ENCODE measurements at places on chromosomes 7 and 10. TPM values are rescaled to one million over a fixed set of nuclear protein-coding genes. Genes with fewer than 3 reads are reported as not detected.

The ACSM6 gene
- total RNA-seq: not detected

The DCLRE1A gene
- total RNA-seq: 3.7 TPM

- H3K4me1 ChIP-seq: no peaks in the 10 kb centered on the region
- no peak for DNase-seq
- H3K27ac ChIP-seq: no peak overlapping the region
These were observed 152.0 kb downstream of the OR13A1 start for GRCh38 chr10:45163315-45163975.

GRCh38 chr10:47383261-47384147 lies 589 bp downstream of the ZNF488 start:
- peaks cover 2% of the 10 kb centered on the region for H3K4me1 ChIP-seq
- no peak for DNase-seq
- peaks cover 15% of the 10 kb centered on the region for H3K27me3 ChIP-seq

DNA sequence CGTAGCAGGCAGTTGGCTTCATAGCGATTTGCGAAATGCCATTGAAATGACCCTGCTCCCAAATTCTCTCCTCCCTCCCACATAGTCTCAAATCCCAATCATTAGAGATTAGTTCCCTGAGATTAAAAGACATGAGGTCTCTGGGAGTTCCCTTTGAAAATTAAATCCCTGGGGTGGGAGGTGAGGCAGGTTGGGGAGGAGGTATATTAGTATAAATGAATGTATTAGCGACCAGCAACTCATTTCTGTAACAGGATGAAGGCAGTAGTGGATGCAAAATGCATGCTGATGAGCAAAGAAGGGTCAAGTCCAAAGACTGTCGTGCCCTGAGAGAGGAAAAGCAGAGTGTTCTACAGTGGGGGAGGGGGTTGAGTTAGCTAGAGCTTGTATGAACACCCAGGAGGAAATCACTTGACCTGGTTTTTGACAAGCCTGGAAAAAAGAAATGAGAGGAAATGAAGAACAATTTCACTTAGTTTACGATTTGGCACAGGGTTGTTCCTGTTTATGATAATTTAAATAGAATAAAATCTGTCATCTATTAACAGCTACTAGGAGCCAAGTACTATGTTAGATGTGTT lies 79.6 kb upstream of the MTPN start:
- no peaks in the 10 kb centered on the region for H3K4me1 ChIP-seq
- no peak overlapping the region for H3K27ac ChIP-seq
- H3K4me3 ChIP-seq: no peak overlapping the region
- H3K36me3 ChIP-seq: no peaks in the 10 kb centered on the region
- no peak for DNase-seq
- no peaks in the 10 kb centered on the region for H3K27me3 ChIP-seq

DNA sequence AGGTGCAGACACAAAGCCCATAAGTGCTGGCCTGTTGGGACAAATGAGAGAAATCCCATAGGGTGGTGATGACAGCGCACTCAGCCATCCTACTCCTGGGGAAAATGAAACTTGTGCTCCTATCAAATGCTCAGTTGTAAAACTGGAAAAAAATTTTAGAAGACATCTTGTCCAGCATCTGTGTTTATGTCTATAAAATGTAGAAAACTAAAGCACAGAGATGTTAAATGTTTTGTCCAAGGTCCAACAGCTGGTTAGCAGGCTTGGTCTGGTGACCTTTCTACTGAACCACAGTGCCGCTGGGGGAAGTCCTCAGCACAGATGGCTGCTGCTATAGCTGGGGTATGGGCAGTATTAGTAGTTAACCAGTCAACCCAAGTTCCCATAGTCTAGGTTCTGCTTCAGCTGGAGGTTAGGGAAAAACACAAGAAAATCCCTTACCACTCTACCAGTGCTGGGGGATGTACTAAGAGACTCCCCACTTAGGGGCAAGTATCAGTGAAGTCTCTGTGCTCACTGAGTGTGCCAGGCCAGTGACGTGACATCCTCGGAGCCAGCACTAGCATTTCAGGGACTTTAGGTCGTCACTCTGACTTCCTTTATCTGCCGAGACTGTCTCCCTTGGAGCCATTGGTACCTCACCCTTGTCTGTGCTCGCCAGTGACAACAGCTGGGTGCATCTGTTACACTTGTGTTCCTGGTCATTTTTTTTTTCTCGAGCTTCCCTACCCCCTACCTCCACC lies 1.9 kb downstream of the TSPAN33 start:
- no peaks in the 10 kb centered on the region for H3K36me3 ChIP-seq
- no peak overlapping the region for H3K27ac ChIP-seq
- no peak overlapping the region for H3K4me3 ChIP-seq

DNA sequence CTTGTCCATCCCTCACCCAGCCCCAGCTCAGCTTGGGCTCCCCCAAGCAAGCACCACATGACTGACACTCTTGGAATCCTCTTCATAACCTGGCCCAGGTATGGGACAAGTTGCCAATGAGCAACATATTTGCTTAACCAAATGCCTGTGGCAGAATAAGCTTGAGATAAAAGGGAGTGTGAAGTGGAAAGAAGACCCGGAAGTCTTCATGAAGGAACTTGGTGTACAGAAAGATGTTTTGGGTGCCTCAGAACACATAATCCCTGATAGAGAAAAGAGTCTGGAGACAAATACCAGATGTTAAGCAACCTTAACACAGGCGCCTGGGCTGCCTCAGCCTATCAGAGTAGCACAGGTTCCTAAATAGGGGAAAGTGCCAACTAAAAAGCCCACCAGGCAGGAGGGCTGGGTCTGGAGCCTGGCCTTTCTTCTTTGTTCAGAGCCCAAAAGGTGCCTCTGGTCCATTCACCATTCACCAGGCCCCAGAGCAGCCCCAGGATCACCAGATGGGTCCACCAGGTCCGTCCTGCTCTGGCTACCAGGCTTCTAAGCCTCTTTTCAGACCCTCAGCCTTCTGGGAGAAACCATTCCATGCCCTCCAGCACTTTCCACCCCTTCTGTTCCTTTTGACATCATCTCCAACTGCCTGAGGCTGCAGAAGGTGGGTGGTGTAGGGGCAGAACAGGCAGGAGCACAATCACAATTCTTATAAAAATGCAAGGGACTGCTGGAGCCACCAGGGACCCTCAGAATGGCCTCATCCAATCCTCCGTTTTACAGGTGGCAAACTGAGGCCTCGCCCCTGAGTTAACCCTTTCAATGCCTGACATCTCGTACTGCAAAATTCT lies 22.6 kb downstream of the KCNMA1 start:
- H3K4me1 ChIP-seq: peaks cover 10% of the 10 kb centered on the region
- H3K36me3 ChIP-seq: no peaks in the 10 kb centered on the region
- DNase-seq: no peak
- no peak overlapping the region for H3K4me3 ChIP-seq
- H3K27me3 ChIP-seq: no peaks in the 10 kb centered on the region

- no peak overlapping the region for H3K27ac ChIP-seq
- peaks cover 69% of the 10 kb centered on the region for H3K4me1 ChIP-seq
- no peak for DNase-seq
- H3K4me3 ChIP-seq: no peak overlapping the region
- no peaks in the 10 kb centered on the region for H3K36me3 ChIP-seq
These were observed 27.8 kb downstream of the UNC5B start for GRCh38 chr10:71239946-71240795.
